ENCODE measurements at places on chromosomes 4 and X.

- no peak for DNase-seq
These were observed 2.8 kb downstream of the CCNG2 start for GRCh38 chr4:77159806-77160205.

DNA sequence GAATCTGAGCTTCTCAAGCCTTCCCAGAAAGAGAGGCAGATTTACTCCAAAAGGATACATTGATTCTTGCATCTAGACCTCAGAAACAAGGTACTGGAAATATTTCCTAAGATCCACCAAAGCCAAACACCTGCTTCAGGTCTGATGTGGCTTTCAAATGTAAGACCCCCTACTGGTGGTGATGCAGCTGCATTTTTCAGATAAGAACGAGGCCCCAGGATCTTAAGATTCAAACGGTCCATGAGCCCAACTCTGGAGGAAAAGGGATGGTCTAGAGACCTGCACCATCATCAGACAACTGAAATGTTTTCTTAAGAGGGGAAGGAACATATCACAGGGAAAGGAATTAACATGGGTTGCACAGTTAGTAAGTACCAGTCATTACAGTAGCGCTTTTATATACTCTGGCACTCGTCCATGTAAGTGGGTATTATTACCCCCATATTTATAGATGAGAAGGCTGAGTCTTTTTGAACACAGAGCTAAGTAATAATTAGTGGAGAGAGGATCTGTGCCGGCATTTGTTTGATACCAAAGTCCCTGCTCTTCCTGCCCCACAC, 73.7 kb downstream of the LEF1 start:
- DNase-seq: no peak

DNA sequence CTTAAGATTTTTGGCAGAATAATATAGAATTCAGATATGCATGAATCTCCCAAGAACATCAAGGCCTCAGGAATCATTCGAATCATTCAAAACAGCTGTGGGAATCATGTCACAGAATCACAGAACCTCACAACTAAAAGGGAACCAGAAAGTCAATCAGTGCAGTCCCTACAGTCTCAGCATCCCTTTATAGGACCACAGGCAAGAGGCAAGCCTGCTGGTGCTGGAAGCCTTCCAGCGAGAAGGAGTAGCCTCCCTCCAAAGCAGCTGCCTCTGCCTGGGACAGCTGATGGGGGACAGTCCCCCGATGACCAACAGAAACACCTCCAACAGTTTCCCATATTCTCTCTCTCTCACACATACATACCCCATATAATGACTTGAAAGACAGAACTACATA, 20.7 kb downstream of the QDPR start:
- no peak for DNase-seq

GRCh38 chr4:113607998-113608397, 153.5 kb downstream of the CAMK2D start:
- DNase-seq: no peak

DNA sequence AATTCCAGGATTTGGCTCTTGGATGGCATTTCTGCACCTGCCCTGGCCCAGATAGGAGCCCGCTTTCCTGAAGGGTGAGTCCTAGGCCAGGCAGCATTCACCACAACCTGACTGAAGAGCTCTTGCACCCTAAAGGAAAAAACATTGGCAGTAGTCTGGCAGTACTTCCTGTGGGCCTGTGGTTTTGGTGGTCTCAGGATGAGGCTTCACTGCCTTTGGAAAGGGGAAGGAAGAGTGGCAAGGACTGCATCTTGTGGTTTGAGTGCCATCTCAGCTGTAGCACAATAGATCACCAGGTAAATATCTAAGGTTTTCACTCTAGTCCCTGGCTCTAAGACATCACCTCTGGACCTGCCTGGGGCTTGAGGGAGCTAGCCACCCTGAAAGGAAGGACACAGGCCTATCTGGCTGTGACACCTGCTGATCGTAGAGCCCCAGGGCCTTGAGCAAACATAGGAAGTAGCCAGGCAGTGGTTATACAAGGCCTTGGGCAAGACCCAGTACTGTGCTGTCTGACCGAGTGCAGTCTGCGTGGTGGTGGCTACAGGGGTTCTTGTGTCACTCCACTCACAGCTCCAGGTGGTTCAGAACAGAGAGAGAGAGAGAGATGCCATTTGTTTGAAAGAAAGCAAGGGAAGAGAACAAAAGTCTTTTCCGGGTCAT, 28.5 kb upstream of the PRRG1 start:
- DNase-seq: no peak

DNA sequence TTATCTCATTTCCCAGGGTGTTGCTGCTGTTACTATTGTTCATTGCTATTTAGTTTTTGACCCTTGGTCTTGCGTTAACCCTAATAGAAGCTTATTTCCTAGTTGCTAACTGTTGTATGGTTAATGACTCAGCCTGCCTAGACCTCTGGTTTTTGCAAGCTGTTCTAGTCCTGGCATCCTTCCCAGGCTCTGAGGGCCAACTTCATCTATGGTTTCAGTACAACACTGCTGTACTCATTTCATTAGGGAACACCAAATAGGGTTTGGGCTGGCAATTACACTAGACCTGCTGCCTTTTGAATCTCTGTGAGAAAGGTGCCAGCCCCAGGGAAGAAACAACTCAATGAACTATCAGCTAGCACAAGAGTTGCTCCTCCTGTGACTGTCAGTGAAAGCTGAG, 59.6 kb downstream of the DCX start:
- DNase-seq: no peak

- DNase-seq: no peak
These were observed 737 bp downstream of the NELFA start for GRCh38 chr4:2007804-2008670.

DNA sequence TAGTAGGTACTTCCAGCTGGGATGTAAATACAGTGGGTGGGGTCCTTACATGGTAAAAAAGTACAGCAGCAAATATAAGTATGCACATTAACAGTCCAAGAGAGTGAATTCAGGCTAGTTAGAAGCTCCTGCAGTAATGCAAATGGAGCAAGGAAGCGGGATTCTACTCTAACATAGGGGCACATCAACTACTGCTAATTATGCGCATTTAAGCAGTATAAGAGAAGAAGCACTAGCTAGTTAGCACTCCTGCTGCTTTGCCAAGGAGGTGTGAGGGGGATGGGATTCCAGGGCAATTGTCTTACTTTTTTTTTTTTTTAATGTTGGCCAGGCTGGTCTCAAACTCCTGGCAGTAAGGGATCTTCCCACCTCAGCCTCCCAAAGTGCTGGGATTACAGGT, 284.1 kb downstream of the CHIC1 start:
- no peak for DNase-seq

GRCh38 chr4:93908778-93909177, 80.2 kb downstream of the ATOH1 start:
- no peak for DNase-seq

DNA sequence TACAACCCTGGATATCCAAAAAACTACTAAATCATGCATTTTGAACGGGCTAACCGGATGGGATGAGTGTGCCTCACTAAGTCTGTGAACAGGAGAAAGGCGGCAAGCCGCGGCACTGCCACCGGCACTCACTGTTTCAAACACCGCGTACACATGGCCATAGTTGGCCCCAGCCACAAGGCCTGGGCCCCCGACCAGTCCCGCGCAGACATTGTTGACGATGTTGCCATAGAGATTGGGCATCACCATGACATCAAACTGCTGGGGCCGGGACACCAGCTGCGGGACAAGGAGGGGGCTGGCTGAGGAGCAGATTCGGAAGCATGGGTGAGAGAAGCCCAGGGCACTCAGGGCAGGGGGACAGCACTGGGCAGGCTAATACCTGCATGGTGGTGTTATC, 5.8 kb downstream of the SRPK3 start:
- no peak for DNase-seq

DNA sequence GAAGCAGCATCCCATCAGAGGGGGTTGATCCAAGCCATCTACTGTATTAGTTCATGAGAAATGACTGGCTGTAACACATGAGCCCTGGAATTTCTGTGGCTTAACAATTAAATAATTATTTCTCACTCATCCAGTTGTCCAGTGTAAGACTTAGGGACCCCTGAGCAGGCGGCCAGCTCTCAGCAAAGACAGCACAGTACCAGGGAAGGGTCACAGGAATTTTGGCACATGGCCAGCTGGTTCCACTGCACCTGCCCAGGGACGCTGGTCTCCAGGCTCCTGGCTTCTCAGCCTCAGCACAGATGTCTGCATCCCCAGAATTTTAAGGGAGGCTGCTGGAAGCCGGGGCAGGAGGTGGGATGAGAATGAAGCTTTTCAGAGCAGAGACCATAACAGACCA, 93.7 kb upstream of the DHRSX start:
- no peak for DNase-seq

- DNase-seq: no peak
These were observed 20.6 kb upstream of the TEC start for GRCh38 chr4:48290146-48290772.

DNA sequence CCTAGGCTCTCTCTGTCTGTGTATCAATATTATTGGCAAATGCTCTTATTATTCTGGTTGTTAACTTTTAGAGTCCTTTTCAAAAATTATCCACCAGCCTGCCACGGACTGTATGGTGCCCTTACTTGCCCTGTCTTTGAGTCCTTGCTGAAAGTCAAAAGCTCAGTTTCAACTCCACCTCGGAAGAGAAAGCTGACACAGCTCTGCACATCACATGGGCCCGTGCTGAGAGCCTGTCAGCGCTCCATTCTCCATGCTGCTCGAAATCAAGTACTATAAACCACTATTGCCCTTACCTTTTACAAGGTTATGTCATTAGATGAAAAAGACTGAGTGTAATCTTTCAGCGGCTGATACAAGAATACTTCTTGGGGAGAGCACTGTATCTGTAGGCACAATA, 141.0 kb downstream of the CORIN start:
- DNase-seq: no peak

- no peak for DNase-seq
These were observed 44.7 kb upstream of the ACSL4 start for GRCh38 chrX:109777749-109778148.

DNA sequence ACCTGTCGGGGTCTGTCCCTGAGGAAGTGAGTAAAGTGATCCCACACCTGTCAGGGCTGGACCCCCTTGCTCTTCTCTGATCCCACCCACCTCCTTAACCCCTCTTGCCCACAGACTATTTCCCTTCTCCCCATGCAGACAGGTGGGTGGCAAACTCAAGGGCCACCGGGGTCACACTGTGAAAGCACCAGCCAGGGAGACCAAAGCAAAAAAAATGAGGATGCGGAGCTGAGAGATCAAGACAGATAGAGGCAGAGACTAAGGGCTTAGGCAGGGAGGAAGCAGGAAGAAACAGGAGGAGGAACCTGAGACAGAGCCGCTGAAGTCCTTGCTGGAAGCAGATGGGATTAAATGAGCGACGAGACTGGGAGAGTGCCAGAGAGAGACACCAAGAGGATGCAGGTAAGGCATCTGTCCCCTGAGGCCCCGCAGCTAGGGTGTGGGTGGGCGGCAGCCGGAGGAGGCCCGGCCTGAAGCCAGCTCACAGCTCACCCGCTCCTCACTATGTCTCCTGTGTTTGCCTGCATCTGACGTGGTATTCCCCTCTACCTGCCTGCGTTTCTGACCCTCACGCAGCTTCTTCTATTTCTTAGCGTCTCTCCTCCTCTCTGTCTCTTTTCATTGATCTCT, 7.2 kb downstream of the TIMM17B start:
- DNase-seq: peak; percentile 25

GRCh38 chr4:74364256-74364651, 691 bp upstream of the EREG start:
- DNase-seq: no peak

GRCh38 chr4:27934871-27935270, 1074.2 kb downstream of the STIM2 start:
- no peak for DNase-seq

GRCh38 chr4:106355193-106355592, 13.4 kb downstream of the GIMD1 start:
- no peak for DNase-seq

DNA sequence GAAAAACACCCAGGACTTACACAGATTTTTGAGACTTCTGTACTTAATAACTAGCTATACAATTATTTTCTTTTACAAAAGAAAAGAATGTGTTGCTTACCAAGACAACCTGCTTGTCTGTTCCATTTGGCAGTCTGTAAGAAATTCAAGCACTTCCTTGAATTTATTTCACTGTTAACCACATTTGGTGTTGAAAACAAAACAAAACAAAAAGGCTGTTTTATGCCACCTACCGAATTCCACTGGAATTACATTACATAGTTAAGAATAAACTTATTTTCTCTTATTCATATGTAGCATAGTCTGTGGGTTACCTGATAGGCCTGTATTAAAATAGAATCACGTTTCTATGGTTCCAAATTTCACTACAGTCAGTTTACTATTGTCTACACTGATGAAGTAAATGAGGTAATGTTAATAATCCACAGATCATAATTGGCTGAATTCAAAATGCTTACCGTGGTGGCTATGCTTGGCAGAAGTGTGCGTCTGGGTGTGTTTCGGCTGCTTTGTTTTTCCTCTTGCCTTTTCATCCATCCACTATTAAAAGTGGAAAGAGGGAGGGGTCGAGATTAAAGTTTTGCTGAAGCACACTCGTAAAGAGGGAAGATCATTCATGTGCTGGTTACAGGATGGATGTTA, at the start of gene TLR1:
TSS of gene TLR1 (minus strand) at position 138 of the 642 bp plus-strand sequence. CDS start 5,960 bp downstream, outside the sequence.
- no peak for DNase-seq

DNA sequence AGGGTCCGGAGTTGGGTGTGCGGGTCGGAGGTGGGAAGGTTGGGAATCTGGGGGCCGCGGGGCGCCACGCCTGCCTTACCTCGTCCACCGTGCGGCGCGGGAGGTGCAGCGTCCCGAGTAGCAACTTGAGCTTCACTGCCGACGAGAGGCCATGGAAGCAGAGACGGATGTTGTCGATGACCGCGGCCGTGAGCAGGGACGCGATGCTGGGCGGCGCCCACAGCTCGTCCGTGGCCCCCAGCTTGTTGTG, 178 bp downstream of the NELFA start:
- DNase-seq: no peak

DNA sequence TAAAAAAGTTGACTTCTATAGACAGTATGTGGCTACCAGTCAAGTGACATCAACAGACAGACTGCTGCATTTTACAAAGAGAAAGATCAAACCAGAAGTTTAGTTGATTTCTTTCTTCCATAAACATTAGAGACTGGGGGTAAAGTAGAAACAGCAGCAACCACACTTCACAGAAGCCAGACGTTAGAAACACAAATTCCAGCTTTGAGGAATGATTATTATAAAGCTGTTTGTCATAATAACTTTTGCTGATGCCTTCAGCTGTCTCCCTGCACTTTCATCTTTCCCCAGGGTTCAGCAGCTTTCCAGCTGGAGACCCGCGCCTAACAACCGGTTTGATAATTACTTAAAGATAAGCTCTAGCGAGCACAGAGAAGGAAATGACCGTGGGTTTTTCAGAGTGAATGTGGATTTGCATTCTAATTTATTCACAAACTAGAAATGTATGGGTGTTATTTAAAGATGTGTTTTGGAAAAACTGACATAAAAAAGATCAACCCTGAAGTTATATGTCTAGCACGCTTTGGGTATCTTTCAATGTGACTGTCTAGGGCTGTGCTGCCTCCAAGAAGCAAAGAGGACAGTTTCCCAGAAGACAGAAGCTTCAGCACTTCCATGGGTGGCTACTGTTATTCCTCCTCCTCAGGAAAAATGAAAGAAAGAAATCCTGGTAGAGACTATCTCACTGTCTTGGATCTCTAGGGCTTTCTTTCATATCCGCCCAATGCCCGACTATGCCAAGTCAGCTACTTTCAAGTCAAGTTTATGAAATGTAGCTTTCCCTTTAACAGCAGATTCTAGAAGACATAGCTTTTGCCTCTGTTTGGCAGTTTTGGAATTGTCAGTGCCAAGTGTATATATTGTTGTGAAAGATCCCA, 15.0 kb upstream of the ENAM start:
- DNase-seq: no peak
